ENCODE measurements at places on chromosomes 5 and 9.
A peak's percentile ranks its signal among the peaks of the same experiment; 100 is the strongest.

GRCh38 chr9:77956555-77956954, 75.1 kb downstream of the GNAQ start:
- H3K36me3 ChIP-seq, result peaks cover 10% of the 10 kb centered on the region
- no peak for DNase-seq
- peaks cover 31% of the 10 kb centered on the region for H3K4me1 ChIP-seq
- no peak overlapping the region for H3K4me3 ChIP-seq
- no peaks in the 10 kb centered on the region for H3K27me3 ChIP-seq

DNA sequence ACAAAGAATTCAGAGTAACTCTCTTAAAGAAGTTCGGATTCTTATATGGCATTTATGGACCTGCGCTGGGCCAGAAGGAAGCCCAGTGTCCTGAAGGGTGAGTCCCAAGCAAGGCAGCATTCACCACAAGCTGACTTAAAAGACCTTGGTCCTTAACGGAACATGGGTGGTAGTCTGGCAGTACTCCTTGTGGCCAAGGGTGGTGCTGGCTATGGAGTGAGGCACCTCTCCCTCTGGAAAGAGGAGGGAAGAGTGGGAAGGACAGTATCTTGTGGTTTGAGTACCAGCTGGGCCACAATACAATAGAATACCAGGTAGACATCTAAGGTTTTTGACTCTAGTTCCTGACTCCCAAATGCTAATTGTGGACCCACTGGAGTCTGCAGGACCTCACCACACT, 425.7 kb upstream of the CYLC2 start:
- DNase-seq, result no peak
- H3K4me1 ChIP-seq, result no peaks in the 10 kb centered on the region
- H3K27me3 ChIP-seq, result no peaks in the 10 kb centered on the region

DNA sequence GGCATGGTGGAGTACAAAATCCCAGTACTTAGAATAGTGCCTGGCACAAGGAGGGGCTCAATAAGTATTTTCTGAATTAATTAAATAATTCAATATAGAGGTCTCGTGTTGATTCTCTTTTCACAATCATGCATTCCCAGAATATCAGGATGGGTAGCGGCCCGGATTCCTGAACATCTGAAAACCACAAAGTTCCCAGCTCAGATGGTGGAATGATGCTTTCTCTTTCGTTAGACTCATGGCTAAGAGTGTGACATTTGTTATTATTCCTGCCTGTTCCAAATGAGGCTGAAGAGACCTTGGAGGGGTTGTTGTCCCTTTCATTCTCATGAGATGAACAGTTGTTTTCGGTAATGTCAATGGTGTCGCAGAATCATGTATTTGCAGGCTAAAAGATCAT, 95.4 kb upstream of the LIFR start:
- H3K27me3 ChIP-seq, result peaks cover 3% of the 10 kb centered on the region
- no peak overlapping the region for H3K27ac ChIP-seq
- H3K4me1 ChIP-seq, result peaks cover 3% of the 10 kb centered on the region
- no peak for DNase-seq

GRCh38 chr9:2023532-2023931, 8.4 kb downstream of the SMARCA2 start:
- H3K36me3 ChIP-seq, result peaks cover 27% of the 10 kb centered on the region
- no peaks in the 10 kb centered on the region for H3K27me3 ChIP-seq
- DNase-seq, result no peak
- peak overlapping the region; percentile 85 for H3K27ac ChIP-seq
- H3K4me3 ChIP-seq, result peak overlapping the region; percentile 81
- peaks cover 80% of the 10 kb centered on the region for H3K4me1 ChIP-seq

- no peak overlapping the region for H3K27ac ChIP-seq
- H3K4me3 ChIP-seq, result no peak overlapping the region
- no peak for DNase-seq
- H3K36me3 ChIP-seq, result no peaks in the 10 kb centered on the region
- H3K27me3 ChIP-seq, result no peaks in the 10 kb centered on the region
Observed at GRCh38 chr5:90168399-90168798, 241.2 kb downstream of the CETN3 start.

- H3K4me3 ChIP-seq, result no peak overlapping the region
- H3K36me3 ChIP-seq, result no peaks in the 10 kb centered on the region
- no peak for DNase-seq
- H3K27ac ChIP-seq, result no peak overlapping the region
- H3K27me3 ChIP-seq, result peaks cover 5% of the 10 kb centered on the region
Observed at GRCh38 chr5:142735323-142736246, 34.6 kb upstream of the ARHGAP26 start.

GRCh38 chr5:65062469-65063083, 293.8 kb downstream of the CWC27 start:
- H3K27me3 ChIP-seq, result peaks cover 7% of the 10 kb centered on the region
- no peaks in the 10 kb centered on the region for H3K36me3 ChIP-seq
- H3K4me3 ChIP-seq, result no peak overlapping the region
- no peak for DNase-seq

GRCh38 chr5:38497946-38498345, 58.5 kb downstream of the LIFR start:
- no peaks in the 10 kb centered on the region for H3K4me1 ChIP-seq
- no peak overlapping the region for H3K27ac ChIP-seq
- H3K27me3 ChIP-seq, result peaks cover 18% of the 10 kb centered on the region
- no peak for DNase-seq

GRCh38 chr9:68883224-68883623, 130.7 kb downstream of the PRKACG start:
- no peak for DNase-seq
- H3K4me3 ChIP-seq, result no peak overlapping the region
- no peaks in the 10 kb centered on the region for H3K36me3 ChIP-seq
- no peak overlapping the region for H3K27ac ChIP-seq
- peaks cover 12% of the 10 kb centered on the region for H3K4me1 ChIP-seq

DNA sequence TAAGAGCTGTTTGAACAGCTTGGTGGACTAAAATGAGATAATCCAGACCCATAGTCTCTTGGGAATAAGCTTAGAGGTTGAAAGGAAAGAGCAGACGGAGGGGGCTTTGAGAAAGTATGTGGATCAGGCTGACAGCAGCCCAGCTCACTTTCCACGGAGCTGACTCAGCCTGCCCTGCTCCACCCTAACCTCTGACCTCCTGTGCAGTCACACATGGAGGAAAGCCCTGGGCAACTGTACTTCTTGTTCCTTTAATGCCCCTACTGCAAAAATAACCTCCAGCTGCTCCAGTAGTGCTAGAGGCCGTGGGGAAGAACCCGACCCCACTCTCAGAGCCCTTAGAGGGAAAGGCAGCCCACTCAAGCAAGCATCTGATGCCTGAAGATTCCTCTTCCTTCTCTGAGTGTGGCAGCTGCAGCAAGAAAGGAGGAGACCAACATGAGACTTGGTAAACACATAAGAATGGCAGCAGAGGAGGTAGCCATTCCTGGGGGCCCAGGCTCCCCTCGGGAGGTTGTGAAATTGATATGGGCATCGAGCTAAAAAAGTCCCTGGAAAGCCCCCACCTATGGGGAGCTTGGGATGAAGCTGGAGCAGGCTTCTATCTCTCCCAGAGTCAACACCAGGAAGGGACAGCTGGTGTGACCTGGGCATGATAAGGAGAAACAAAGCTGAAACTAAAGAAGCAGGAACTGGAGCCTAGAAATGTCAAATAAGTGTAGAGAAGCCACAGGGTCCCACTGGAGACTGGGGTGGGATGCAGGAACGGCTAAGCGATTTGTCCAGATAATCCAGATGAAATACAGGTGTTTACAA, 204.3 kb downstream of the PIK3R1 start:
- no peak overlapping the region for H3K4me3 ChIP-seq
- no peak for DNase-seq
- H3K27me3 ChIP-seq, result no peaks in the 10 kb centered on the region
- peaks cover 17% of the 10 kb centered on the region for H3K4me1 ChIP-seq

DNA sequence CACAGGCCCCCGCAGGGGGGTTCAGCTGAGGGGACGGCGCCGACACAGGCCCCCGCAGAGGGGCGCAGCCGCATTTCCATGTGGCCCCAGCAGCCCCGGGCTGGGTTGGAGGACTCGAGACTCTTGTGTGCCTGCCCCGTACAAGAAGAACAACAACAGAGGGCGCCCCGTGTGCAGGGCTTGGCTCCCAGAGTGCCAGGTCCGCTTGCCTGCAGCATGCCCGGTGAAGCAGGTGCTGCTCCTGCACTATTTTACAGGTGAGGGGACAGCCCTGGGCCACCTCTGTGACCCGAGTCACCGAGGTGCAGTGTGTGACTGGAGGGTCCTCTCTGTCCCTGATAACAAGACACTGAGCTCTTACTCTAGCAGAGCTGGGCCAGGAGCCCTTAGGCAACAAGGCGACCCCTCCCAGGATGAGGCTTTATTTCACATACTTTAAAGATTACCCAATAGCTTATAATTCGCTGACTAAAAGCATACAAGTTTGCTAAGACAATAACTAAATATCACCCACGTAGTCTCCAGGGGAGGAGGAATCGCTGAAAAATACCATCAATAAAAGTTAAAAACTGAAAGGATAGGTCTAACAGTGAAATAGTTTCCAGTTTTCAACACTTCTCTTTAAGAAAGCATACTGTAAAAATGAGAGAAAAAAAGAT, 41.7 kb upstream of the SLC9A3 start:
- no peaks in the 10 kb centered on the region for H3K36me3 ChIP-seq
- peaks cover 16% of the 10 kb centered on the region for H3K27me3 ChIP-seq
- no peak overlapping the region for H3K27ac ChIP-seq
- H3K4me1 ChIP-seq, result no peaks in the 10 kb centered on the region

DNA sequence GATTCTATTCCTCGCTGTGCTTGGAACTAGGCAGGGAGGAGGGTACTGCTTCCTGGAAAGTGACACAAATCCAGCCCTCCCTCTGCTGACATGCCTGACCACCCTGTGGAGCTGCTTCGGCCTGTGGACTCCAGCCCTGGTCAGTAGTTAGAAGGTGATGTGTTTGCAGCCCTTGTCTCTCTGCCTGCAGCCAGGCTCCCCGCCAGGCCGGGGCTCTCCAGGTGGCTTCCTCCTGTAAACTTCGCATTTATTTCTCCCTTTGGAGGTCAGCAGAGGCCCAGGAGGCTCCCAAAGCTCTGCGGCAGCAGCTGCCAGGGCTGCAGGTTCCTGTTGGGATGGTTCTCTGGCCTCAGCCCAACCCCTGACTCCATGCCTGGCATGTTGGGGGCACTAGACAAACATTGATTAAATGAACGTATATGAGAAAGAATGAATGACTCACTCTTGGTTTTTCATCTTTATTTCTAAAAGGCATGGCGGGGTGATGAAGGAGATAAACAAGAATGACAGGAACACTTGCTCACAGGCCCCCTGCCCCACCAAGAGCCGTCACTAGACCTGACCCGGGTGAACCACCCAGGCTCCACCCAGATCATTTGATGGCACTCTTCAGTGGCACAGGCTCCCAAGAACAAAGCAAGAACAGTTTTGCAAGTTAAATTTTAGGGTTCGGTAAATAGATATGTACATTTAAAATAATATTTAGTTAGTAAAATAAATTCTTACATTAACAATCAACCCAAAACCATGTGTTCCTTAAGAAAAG, 8.4 kb upstream of the IRX2 start:
- DNase-seq, result no peak
- H3K4me1 ChIP-seq, result peaks cover 6% of the 10 kb centered on the region
- H3K27me3 ChIP-seq, result peaks cover 31% of the 10 kb centered on the region
- H3K27ac ChIP-seq, result no peak overlapping the region

DNA sequence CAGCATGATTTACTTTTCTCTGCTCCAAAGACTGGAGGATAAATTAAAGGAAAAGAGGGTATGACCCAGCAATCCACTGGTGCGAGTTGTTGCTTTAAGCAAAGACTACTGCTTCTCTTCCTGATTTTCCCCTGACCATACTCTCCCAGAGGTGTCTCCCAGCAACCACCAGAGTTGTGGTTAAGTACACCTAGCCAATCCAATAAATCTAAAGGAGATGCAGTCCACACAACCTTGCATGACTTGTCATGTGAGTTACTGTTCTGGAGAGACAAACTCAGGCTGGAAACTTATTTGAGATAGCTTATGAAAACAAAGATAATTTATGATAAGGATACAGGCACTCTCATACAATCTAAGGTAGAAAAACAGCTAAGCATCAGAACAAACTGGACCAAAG, 11.9 kb downstream of the TMC1 start:
- H3K27ac ChIP-seq, result no peak overlapping the region
- H3K4me1 ChIP-seq, result no peaks in the 10 kb centered on the region
- no peak for DNase-seq
- no peak overlapping the region for H3K4me3 ChIP-seq
- H3K27me3 ChIP-seq, result no peaks in the 10 kb centered on the region
- peaks cover 4% of the 10 kb centered on the region for H3K36me3 ChIP-seq

Data from activated naive CD8-positive, alpha-beta T cell treated with anti-CD3 and anti-CD28 coated beads, Interleukin-2, amount 10 ng/mL, durations not matched to agents 7 days and 5 days (primary cell).